ENCODE measurements at places on chromosomes 3 and 15.
A peak's percentile ranks its signal among the peaks of the same experiment; 100 is the strongest.

- DNase-seq = no peak
These were observed 77.6 kb upstream of the FRMD4B start for GRCh38 chr3:69463531-69463930.

GRCh38 chr15:45948181-45948621, 313.4 kb downstream of the SQOR start:
- DNase-seq = no peak

DNA sequence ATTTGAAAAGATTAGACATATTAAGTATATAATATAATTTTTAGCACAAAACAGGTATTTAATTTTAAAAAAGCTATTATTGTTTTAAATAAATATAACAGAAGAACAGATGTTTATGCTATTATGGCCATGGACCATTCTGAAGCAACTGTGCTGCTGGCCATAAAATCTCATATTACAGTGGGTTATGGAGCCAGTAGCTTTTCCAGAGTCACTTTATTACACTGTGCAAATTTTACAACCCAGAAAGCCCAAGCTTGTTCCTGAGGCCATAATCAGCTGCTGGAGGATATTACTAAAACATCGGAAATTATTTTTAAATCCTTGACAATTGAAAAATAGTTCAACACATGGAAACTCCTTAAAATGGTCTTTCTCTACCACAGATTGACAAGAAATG, 557.3 kb upstream of the KCNMB2 start:
- DNase-seq = no peak

GRCh38 chr15:82044373-82045178, 1.2 kb downstream of the MEX3B start:
- peak; percentile 7 for DNase-seq
